Ascending aorta (tissue), 2 donors: ENCODE measurements at places on chromosomes 5 and 9.

DNA sequence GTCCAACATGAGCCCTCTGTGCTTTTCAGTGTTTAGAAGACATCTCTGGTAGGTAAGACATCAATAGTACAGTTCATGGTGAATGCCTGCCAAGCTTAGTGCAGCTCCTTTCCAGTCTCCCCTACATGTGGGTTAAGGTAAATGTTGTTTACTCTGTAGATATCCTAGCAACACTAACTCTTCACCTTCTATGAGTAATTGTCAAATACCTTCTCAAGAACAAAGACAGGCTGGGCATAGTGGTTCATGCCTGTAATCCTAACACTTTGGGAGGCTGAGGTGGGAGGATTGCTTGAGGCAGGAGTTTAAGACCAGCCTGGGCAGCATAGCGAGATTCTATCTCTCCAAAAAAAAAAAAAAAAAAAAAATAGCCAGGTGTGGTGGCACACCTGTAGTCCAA is 18.7 kb upstream of the RASGRF2 start:
- no peak for DNase-seq

DNA sequence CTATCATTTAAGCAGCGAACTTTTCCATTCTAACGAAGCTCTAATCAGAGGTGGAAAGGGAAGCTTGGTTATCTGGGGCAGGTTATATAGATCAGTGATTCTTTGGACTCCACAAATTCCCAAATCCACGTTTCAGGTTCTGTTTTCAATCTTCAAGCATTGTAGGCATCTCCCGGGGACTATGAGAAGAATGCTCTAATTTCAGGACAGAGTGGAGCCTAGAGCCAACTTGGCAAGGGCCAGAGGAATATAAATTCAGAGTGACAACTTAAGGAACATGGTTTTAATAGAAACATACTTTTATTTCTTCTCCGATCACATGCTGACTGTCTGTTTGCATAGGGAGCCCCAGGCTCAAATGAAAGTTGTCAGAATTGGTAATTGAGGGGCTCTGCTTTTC is 514.0 kb upstream of the KLF4 start:
- DNase-seq: no peak

DNA sequence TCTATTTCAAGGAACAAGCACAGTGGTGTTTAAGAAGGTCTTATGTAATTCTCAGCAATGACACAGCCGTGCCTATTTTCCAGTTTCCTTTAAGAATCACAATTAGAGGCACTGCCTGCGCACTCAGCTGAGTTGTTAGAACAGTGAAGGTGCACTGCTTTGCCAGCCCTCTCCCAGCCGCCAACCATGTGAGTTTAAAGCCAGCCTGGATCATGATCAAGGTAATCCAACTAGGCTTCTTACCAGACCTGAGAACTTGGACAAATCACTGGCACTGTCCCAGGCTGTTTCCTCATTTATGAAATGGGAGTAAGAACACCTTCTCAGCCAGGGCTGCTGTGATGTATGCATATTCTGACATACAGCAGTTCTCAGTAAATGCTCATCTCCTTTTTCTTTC is 99.6 kb downstream of the ASTN2 start:
- no peak for DNase-seq

DNA sequence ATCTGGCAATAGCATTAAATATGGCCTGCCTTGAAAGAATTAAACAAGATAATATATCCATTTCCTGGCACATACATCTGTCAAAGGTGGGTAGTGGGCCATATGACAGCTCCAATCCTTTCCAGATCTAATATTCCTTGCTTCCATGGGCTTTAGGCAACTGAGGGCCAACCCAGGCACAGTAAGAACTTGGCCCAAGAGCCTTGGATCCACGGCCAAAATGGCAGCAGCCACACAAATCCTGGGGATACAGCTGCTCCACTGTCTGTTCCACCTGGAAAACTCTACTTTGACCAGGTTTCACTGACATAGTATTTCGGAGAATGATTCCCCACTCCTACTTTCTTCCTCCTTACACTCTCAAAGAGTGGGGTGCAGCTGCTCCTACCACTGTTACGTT is 13.3 kb downstream of the HAVCR1 start:
- no peak for DNase-seq

GRCh38 chr5:98941131-98941883 is 12.5 kb upstream of the CHD1 start:
- DNase-seq: no peak

GRCh38 chr5:35420200-35420599 is 189.9 kb upstream of the PRLR start:
- DNase-seq: no peak

GRCh38 chr9:87513161-87513560 is 15.5 kb downstream of the DAPK1 start:
- no peak for DNase-seq

GRCh38 chr5:87190687-87191086 is 77.0 kb upstream of the RASA1 start:
- no peak for DNase-seq

DNA sequence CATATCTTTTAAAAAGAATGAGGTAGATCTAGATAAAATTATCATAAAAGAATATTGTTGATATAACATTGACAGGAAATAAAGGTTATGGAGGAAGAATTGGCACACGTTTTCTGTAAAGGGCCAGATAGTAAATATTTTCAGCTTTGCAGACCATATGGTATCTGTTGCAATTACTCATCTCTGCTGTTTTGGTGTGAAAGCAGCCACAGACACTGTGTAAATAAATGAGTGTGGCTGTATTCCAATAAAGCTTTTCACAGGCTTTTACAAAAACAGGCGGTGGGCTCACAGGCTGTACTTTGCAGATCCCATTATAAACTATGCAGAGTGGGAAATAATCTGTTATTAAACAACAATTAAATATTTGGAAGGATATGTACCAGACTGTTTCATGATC is 87.4 kb downstream of the SGCD start:
- no peak for DNase-seq

- DNase-seq: no peak
Measured at GRCh38 chr5:137040641-137041340, 458.3 kb downstream of the SPOCK1 start.

DNA sequence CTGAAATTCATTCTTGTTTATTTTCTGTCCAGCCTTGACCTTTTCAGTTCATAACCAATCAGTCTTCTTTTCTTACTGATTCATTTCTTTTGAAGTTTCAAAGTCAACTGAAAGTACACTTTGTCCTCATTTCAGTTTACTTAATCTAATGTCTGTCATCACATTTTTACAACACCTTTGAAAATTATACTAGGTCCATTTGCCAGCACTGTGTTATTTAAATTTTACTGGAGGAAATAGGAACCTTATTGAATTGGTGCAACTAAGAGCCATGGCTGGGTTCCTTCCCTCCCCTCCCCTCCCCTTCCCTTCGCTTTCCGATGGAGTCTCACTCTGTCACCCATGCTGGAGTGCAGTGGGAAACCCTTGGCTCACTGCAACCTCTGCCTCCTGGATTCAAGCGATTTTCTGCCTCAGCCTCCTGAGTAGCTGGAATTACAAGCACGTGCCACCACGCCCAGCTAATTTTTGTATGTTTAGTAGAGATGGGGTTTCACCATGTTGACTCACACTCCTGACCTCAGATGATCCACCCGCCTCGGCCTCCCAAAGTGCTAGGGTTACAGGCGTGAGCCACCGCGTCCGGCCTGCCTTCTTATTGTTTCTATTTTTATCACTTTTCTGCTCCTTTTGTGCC is 6.3 kb downstream of the RMI1 start:
- no peak for DNase-seq

GRCh38 chr5:155952486-155953089 is 374.4 kb upstream of the SGCD start:
- DNase-seq: no peak
